ENCODE measurements at places on chromosomes 1 and 21.
A peak's percentile ranks its signal among the peaks of the same experiment; 100 is the strongest.

GRCh38 chr1:207804721-207805468 is 53.0 kb downstream of the CD46 start:
- no peak for DNase-seq

GRCh38 chr1:168097921-168098528 is 38.7 kb downstream of the GPR161 start:
- no peak for DNase-seq

DNA sequence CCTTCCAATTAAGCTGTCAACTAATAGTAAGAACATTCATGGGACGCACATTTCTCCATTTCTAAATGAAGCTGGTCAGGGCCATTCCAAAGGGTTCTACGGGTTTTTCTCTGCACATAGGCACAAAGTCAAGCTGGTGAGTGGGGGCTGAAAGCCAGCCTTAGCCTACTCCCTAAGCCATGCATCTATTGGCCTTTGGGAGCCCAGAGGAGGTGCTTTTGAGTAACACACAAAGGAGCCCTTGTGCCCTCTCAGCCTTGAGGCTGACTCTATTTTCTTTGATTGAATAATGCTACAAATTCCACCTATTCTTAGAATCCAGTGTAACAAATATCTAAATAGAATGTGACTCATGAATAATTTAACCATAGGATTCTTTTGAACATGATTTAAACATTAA is 73.6 kb downstream of the RGS13 start:
- peak; percentile 10 for DNase-seq

DNA sequence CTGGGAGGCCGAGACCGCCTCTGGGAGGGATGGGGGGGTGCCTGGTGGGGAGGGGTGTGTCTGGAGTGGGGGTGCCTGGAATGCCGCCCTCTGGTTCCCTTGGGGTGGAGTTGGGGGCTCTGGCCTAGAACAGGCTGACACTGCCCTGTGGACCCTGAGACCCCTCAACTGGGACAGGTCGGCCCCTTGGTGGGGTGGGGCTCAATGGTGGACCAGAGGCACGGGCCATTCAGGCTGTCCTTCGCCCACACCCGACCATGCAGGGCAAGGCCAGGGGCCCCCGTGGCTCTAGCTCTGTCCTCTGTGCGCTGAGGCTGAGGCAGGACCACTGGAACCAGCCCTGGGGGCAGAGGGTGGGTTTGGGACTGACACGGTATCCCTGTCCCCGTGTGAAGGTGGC is 14.7 kb downstream of the PFKL start:
- DNase-seq, result no peak

- no peak for DNase-seq
Measured at GRCh38 chr1:4165686-4166300, 265.7 kb upstream of the C1orf174 start.

- no peak for DNase-seq
Measured at GRCh38 chr1:246678816-246679793, 45.1 kb upstream of the SCCPDH start.

- peak; percentile 31 for DNase-seq
Measured at GRCh38 chr1:113931451-113931851, 2.3 kb downstream of the HIPK1 start.

GRCh38 chr1:183736343-183736742 is 68.6 kb upstream of the RGL1 start:
- DNase-seq, result no peak

DNA sequence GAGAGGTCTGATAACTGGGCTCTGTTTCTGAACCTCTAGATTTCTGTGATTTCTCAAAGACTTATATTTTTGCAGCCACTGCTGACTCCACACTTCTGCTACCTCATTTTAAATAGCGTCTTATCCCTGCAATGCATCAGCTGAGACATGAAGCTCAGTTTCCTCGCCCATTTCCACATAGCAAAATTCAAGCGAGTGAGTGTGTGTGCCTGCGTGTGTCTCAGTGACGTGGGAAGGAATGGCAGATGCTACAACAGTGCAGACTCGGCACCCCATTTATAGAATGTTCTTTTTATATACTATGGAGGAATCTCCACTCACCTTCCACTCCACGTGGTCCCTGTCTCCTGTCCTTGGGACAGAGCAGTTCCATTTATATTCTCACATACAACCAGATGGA is 35.7 kb downstream of the ZMYND12 start:
- no peak for DNase-seq

DNA sequence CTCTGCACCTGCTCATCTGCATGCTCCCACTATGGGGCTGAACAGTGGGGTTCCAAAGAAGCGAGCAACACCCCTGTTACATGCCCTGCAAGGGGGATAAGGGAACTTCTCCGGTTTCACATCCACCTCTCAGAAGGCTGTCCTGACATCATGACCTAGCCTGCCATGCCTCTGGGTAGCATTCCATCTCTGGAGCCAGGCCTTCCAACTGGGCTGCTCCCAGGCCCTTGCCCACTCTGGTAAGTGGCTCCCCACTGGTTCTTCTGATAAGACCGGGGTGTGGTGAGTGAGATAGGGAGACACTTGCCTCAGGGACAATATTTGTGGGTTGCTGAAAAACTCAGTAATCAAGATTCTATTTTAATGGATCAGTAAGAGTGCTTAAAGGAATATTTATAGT is 57.8 kb downstream of the KCNJ15 start:
- DNase-seq, result no peak

DNA sequence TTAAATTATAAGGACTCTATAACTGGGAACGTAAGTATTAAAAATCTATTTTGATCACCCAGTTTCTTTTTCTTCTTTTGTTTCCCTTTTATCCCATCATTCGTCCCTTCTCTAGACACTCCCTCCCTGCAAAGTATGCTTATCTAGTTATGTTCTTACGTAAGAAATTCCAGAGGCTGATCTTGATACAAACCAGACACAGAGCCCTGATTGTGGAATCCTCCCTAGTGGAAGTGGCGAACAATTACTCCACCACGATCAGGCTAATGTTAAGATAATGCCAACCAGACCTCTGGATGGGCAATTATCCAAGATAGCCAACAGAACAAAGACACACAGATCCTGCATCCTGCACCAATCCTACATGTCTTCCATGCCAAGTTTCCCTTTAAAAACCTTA is 1557.4 kb downstream of the PLA2G4A start:
- DNase-seq, result peak; percentile 35

GRCh38 chr1:186102547-186103148 is 272.4 kb downstream of the TPR start:
- DNase-seq, result peak; percentile 76

GRCh38 chr21:36883532-36884486 is 82.7 kb downstream of the HLCS start:
- DNase-seq, result no peak

DNA sequence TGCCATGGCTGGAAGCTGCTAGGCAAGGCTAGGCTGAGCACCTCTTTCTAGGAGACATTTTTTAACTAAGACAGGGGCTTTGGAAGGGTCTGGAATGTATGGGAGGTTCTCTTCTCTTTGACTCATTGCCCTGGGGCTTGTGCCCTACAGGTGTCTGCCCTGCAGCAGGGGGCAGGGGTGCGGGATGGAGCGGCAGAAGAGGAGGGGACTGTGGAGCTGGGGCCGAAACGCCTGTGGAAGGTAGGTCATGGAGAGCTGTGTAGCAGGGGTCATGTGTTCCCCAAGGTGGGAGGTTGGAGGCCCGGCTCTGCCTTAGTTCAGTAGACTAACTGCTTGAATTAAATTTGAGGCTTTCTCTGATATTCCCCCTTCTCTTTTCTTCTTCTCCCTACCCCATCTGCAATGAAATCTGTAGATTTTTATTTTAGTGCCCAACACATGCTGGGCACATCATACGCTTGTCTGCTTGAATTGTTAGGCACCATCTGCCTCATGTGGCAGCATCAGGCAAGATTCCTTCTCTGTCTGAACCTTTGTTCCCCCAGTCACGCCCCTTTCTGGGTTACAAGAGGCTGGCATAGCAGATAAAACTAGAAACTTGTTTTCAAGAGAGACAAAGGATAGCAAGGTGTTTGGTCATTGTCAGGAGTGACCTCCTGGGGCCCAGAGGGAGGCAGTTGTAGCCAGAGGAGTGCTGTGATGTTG is 18.4 kb downstream of the PPFIA4 start:
- no peak for DNase-seq

Measured in fibroblast of skin of right quadriceps (primary cell).